ENCODE measurements at places on chromosomes 12 and 14.

GRCh38 chr12:122732170-122732569 lies 1.5 kb upstream of the HCAR1 start:
- DNase-seq = no peak

DNA sequence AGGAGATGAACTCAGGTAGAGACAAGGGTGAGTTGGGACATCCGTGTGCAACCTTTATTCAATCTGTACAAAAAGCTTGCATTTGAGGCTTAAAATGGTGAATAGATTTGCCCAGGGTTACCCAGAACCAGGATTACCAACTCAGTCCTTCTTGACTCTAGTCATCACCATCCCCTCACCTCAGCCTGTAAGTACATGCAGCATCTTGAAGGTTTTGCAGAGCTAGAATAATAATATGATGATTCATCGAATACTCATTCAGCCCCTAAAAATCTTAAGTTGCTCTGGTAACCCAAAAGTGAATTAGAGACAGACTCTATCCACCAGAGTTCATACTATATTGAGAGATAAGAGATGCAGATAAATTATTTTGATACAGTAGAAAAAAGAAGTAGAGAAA lies 90.3 kb downstream of the NKX2-1 start:
- no peak for DNase-seq

DNA sequence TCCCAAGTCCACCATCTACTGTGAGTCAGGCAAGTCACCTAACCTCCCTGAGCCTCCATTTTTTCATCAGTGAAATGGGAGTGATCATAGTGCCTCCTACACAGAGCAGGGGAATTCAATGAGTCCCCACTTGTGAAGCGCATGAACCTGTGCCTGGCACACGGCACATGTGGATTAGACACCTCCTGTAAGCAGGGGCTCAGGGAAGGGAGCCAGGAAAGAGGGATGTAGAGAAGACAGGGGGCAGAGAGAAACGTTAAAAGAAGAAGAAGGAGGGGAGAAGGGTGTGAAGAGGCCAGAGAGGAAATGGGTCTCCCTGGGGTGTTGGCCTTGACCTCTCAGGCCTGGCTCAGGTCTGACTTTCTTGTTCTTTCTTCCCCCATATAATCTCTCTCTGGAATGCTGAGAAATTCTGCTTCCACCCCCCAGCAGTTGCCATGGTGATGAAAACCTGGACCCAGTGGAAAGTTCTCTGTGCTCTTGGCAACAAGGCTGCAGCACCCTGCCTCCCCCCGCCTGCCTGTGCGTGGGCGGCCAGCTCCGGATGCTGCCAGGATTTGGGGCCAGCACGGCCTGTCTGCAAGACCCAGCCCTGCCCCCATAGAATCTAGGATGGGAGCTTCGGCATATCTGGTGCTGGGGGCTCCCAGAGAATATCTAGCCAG lies 94.5 kb downstream of the CALM1 start:
- DNase-seq = no peak

DNA sequence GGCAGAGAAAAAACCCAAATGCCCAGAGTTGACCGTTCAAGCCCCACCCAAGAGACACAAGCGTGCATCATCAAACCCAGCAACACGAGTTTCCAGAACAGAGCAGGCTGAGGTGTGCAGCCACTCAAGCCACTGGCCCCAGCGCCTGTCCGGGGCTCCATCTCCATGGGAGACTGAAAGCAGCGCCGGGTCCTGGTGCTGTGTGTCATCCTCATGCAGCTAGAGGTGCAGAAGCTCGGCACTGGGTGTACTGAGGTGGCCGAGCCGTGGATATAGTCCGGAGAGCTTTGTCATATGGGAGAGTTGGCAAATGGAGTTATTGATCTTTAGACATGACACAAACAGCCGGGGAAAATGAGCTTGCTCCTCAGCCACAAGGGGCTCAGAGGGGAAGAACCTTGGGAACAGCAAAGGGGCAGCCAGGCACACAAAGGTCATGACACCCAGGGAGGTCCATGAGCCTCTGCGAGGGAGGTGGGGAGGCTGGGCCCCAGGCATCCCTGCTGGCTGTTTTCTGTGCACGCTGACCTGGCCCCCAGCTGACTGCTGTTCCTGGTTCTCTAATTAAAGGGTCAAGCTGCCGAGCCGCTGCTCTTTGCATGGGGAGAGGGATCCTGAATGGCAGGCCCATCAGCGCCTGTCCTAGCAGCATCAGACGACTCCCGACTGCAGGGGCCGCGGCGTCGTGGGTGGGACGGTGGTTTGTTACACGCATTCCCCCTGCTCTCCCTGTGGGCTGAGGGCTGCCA lies 145.4 kb upstream of the SFSWAP start:
- DNase-seq = no peak

GRCh38 chr12:6553051-6553868 lies 2.6 kb downstream of the IFFO1 start:
- no peak for DNase-seq

GRCh38 chr12:119661882-119662281 lies 6.1 kb upstream of the PRKAB1 start:
- no peak for DNase-seq

- no peak for DNase-seq
These were observed 12.5 kb downstream of the SYT10 start for GRCh38 chr12:33427071-33427470.

DNA sequence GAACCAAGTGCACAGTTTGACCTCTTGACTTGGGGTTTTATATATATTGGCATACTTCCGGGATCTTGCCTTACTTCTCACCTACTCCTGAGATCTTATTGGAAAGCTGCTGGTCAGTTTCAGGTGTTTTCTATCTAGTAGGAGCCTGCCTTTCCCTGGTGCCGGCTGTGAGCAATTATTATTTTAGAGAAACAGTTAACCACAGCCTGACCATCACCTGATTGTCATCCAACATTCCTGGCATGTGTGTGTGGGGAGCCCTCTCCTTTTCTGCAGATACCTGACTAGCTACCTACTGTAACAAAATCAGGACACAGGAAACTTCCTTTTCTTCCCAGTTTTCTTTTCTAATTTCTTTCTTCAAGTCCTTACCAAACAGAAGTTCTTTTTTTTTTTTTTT lies 220.4 kb downstream of the ATP23 start:
- no peak for DNase-seq

DNA sequence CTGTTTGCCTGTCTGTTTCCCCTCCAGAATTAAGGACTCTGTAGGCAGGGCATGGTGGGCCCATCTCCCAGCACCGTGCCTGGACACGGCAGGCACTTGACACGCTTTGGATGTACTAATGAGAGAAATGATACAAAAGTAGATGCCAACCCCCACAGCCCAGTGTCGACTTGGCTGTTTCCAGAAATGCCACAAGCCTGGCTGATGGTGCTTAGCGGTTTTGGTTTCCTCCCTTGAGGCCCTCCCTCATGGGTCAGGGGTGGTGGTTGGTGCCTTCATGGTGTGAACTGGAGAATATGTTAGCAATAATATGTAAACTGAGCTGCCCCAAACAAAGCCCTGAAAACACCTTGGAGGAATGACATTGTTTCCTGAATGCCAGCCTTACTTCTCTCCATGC lies 55.5 kb upstream of the ESRRB start:
- no peak for DNase-seq

- DNase-seq = no peak
These were observed 62.6 kb downstream of the TMEM132D start for GRCh38 chr12:129841251-129841650.

DNA sequence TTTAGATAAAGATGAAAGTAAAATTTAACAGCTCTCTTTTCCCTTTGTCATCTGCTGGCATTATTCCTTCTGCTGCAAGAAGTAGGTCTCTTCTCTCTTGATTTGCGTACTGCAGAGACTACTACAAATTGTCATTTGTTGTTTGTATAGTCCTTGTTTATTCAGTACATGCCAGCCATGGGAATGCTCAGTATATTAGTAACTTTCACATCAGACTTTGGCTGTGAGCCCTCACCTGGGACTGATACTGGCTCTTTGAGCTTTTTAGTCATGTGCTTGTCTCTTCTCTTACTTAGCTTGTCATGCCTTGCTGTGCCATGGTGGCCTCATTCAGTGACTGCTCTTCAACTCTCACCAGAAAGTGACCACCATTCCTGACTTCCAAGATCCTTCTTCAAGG lies 169.8 kb downstream of the PRKCH start:
- no peak for DNase-seq

- no peak for DNase-seq
These were observed 25.3 kb downstream of the GRIN2B start for GRCh38 chr12:13956060-13956590.

DNA sequence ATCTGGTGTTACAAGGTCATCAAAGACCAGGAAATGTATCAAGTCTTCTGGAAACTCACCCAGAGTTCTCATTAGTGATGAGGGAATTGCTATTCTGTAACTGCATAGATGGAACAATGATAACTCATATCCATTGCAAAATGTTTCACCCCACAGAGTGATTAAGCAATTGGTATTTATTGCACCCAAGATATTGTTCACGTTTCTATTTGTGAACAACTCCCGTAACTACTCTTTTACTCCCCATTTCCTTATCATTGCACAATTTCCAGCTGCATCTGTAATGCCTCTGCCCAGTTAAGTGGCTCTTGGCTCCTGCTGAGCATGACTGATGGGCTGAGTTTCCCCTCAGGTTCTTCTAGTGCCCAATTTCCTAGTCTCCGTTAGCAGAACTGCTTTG lies 108.7 kb upstream of the PRICKLE1 start:
- DNase-seq = no peak

GRCh38 chr12:16608946-16609539 lies 3.1 kb upstream of the LMO3 start:
- no peak for DNase-seq

- DNase-seq = no peak
These were observed 103.2 kb upstream of the BCL2L14 start for GRCh38 chr12:11967376-11968047.

- DNase-seq = no peak
These were observed 186.0 kb downstream of the TMTC3 start for GRCh38 chr12:88328090-88328489.

GRCh38 chr14:79939235-79939634 lies 272.1 kb downstream of the DIO2 start:
- no peak for DNase-seq

DNA sequence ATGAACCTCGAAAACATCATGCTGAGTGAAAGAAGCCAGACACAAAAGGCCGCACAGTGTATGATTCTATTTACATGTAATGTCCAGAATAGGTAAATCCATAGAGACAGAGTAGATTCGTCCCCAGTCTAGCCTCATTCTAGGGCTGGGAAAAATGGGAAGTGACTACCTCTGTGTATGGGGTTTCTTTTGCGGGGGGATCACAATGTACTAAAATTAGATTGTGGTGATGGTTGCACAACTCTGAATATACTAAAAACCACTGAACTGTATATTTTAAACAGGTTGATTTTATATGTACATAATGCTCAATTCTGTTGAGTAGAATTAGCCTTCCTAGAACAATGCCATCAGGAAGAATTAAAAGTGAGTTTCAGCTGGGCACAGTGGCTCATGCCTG lies 6.3 kb upstream of the RILPL2 start:
- no peak for DNase-seq

- DNase-seq = no peak
These were observed 63.5 kb downstream of the FRMD6 start for GRCh38 chr14:51715250-51715649.

DNA sequence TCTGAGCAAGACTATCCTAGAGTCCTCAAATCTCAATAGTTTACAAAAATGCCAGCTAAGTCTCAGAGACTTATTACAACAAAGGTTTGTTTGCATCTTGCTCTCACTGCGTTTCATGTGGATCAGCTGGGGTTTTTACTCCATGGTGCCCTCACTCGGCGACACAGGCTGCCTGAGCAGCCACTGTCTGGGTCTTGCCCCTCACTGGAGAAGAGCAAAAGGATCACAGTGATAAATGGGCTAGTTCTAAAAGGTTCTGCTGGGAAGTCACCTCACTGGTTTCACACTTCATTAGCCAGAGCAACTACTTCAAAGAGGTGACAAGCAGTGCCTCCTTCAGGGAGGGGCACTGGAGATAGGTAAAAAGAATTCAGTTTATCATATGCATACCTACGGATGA lies 392.0 kb downstream of the RPL10L start:
- DNase-seq = no peak

DNA sequence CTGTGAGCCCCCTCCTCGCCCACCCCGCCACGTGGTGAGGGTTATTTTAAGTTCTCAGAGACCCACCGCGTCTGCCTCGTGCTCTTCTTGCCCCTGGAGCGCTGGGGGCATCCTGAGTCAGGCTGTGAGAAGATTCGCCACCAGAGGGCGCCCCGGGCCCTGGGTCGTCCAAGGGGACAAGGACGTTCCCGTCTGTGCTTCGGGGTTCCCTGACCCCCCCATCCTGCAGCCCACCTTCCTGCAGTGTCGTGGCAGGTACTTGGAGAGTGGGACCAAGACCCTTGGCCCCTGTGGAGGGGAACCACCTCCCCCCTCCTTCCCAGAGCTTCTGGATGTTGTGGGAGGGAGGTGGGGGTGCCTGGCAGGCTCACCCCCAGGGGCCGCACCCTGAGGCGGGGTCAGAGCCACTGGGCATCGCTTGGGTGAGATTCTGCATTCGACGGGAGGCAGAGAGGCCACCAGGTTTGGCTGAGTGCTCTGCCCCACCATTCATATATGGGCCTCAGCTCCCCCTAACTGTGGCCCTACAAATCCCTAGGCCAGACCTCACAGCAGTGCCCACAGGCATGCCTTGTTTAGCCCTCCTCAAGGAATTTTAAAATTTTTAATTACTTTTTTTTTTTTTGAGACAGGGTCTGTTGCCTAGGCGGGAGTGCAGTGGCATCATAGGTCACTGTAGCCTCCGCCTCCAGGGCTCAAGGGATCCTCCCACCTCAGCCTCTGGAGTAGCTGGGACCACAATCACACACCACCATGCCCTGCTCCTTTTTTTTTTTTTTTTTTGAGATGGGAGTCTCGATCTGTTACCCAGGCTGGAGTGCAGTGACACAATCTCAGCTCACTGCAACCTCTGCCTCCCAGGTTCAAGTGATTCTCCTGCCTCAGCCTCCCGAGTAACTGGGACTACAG lies 17.0 kb downstream of the RHOF start:
- peak; percentile 74 for DNase-seq

- DNase-seq = no peak
These were observed 6.4 kb downstream of the SLC2A13 start for GRCh38 chr12:40099423-40099853.

DNA sequence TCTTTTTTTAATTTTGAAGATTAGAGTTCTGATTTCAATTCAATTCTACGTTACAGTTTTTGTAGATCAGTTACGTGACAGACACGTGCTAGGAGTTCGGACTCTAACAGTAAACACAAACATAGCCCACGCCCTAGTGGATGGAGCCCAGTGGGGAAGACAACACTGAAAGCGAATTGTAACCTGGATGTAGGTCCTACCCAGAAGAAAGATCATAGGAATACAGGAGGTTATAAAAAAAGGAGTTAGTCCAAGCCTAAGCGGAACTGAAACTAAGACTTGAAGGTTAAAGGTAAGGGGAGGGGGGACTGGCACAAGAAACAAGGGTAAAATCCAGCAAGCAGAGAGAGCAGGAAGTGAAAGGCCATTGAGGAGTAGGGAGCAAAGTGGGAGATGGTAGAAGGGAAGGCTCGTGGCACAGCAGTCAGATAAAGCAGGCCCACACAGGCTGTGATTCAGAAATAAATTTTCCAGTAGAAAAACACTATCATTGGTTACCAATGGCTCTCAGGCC lies 15.7 kb upstream of the CRY1 start:
- DNase-seq = no peak
